ENCODE measurements at places on chromosomes 4 and X.

DNA sequence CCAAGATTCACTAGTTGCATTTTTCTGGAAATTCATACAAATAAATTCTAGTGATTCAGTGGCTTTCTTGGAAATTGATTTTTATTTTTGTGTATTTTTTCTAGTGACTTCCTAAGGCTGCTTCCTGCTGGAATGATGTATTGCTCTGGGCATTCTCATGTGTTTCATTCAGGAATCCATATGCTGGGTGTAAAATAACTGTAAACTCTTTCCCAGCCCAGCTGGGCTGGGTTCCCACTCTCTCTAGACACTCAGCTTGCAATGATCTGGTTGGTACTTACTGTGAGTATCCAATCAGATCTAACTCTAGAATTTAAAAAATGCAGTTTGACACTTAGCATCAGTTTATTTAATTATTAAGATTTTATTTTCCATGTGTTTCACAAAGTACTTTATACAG is 882.2 kb downstream of the STIM2 start:
- DNase-seq = no peak

GRCh38 chrX:10450959-10451355 is 169.4 kb downstream of the MID1 start:
- DNase-seq = no peak

DNA sequence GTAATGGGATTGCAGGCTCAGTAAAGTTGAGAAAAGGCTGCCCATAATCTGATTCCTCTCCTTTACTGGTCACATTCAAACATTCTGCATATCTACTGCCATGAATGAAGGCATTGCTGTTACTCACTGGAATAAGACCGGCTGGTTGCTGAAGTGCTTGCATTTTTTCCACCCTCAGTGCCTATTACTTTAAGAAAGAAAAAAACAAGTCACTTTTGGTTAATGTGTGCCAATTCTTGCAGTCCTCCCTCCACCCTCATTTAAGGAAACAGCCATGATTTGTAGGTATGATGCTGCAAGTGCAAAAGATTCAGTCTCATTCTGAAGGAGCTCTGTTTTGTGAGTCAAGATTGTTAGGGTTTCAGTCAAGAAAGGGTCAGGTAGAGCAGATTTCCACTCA is 94.9 kb downstream of the EMCN start:
- no peak for DNase-seq

DNA sequence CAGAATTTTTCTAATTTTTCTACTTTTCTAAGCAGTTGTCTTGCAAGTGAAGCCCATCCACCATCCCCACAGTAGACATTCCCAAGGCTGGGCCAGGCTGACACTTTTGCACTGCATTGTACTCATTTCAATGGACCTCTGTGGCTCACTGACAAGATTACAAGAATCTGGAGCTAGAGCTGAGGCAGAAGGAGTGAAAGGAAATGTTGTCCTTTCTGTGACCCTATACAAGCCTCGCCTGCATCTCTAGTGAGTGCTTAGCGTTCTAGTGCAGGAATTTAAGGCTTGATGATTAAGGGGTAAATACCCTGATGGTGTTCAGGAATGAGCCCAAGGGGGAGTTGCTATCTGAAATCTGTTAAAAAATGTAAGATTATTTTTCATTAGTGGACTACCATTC is 6.3 kb downstream of the MAGED1 start:
- no peak for DNase-seq

DNA sequence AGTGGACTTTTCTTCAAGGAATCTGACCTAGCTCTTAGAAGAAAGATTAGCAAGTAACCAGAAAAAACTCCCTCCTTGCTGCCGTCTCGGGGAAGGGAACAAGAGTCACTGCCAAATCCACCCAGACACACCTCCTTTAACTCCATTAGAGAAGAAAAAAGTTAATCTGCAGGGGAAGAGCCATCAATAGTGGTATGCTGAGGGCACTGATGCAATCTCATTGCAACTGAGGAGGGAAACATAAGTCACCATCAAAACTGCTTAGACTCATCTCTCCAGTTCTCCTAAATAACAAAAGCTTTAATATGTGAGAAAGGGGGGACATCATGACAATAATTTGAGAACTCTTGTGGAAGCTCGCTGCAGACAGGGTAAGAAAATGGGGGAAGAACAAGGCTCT is 49.3 kb upstream of the MAGED4B start:
- DNase-seq = no peak

DNA sequence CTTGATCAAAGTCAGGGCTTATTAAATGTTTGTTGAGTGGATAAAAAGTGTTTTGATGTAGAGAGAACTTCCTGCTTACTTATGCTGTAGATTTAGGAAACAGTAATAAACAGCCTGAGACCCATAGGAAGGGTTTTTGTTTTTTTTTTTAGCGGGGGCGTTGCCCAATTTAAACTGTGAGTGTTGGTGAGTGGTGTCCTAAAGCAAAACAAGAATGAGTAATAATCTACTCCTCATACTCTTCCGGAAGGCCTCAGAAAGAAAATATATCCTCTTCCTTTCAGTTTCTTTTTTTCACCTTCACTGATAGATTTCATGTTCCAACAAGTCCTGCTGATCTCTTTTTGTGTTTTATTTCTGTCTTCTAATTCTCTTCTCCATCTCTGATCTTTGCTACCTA is 104.4 kb upstream of the SCML1 start:
- no peak for DNase-seq

DNA sequence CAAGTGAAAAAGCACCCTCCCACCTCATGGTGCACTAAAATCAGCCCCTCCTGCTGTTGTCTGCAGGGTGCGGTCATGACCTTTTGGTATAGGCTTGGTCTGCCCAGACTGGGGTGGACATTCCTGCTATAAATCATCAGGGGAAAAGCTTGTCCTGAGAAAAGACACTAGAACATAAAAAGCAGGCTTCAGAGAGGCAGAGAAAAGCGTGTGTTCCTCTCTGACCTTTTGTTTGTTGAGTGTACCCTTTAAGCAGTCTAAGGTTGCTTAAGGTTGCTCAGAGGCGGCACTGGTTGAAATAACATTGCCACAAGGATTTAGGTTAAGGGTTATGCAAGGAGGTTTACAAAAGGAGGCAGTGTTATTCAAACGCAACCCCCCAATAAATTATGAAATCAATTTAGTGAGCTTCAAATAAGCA is 43.5 kb downstream of the CCDC158 start:
- DNase-seq = no peak

Measured in CD4-positive, alpha-beta T cell treated with Interleukin-17A for 4 hours (primary cell).